SJCRH30 (cell line): ENCODE measurements at places on chromosomes 12 and 14.

DNA sequence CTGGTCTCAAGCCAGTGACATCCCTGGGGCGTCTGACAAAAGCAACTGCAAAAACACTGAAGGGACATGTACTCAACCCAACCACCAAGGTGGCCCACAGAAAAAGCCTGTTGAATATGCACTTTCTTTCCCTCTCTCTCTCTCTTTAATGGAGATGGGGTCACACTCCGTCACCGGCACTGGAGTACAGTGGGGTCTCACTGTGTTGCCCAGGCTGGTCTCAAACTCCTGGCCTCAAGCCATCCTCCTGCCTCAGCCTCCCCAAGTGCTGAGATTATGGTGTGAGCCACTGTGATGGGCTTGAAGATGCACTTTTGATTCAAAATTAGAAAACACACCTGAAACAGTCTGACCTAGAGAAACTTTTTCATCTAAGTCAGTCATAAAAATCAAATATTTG, 7.2 kb upstream of the CD27 start:
- no peak for DNase-seq

DNA sequence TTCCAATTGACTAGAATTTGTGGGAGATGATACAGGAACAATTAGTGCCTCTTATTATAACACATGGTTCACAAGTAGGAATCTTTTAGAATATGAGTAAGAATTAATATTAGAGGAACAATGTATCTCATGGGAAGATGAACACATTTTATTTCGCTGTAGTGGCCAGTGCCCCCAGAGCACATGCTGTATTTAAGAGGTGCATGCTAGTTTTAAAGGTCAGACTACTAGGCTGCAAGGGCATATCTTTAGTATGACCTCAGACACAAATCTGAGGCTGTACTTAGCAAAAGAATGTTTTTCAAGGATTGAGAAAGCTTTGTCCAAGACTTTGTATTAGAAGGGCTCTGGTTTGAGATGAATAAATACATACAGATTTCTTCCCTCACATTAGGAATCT, 586.9 kb downstream of the CCER1 start:
- no peak for DNase-seq

DNA sequence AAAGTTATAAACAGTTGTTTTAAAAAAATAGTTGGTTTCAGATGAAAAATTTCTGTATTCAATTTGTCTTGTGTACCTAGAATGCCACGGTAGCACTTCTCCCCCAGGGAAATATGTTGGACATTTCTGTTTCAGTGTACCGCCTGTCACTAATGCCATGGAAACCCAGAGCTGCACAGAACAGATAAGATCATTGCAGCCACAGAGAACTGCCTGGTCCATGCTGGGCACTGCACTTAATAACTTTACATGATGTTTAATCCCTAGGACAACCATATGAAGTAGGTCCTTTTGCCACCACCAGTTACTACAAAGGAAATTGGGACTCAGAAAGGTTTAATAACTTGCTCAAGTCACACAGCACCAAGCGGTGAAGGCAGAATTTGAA, 253.4 kb upstream of the SRRM4 start:
- no peak for DNase-seq

DNA sequence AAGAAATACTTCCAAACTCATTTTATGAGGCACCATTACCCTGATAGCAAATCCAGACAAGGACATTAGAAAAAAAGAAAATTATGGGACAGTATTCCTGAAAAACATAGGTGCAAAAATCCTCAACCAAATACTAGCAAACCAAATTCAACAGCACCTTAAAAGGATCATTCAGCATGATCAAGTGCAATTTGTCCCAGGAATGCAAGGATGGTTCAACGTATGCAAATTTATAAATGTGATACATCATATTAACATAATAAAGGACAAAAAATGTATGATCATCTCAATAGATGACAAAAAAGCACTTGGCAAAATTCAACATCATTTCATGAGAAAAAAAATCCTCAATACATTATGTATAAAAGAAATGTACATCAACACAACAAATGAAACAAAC, 162.9 kb downstream of the DUSP6 start:
- DNase-seq, result no peak

DNA sequence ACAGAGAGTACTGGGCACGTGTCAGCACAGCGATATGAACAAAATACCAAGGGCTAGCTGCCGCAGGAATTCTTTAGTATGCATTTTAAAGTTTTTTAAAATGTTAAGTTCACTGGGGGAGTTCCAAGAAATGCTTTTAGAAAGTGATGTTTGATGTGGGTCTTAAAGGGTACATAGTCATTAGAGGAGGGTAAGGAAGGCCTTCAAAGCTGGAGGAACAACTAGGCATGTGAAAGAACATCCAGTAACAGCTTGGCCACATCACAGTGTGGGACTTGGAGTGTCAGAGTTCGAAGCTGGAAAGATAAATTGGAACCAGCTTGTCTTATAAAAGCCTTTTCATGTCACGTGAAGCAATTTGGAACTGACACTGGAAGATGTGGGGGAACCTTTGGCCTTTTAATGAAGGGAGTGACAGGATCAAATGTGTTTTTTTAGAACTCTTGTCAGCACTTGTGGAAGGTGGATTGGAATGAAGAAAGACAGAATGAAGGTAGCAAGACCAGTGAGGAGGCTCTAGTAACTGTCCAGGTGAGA, 57.7 kb downstream of the WDR20 start:
- no peak for DNase-seq

GRCh38 chr12:53828598-53828997, 76.8 kb upstream of the CISTR start:
- no peak for DNase-seq

- no peak for DNase-seq
Measured at GRCh38 chr12:106709068-106709511, 65.4 kb upstream of the RIC8B start.

DNA sequence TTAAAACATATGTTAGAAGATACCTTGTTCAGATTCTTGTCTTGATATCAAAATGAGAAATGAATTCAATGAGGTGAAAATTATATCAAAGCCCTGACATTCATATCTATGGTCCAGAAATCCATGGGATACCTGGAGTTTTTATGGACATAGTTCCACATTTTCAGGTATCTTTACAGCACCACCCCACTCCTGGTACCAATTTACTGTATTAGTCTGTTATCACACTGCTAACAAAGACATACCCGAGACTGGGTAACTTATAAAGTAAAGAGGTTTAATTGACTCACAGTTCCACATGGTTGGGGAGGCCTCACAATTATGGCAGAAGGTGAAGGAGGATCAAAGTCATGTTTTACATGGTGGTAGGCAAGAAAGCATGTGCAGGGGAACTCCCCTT, 361.5 kb downstream of the PRKD1 start:
- no peak for DNase-seq

DNA sequence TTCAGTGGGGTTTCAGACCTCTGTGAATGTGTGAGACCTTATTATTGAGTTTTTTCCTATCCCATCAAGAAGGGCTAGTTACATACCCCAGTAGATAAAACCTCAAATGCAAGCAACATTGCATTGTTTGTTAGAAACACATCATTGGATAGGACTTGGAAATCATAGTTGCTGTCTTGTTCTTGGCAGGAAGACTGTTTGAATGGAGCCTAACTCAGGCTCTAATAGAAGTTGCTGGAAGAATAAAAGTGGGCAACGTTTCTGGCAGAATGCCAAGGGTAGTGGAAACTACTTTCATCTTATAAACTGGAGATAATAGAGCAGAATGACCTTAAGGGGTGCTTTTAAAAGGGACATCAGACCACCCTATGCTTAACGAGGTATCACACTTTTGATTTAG, 9.9 kb upstream of the PTHLH start:
- DNase-seq, result no peak

DNA sequence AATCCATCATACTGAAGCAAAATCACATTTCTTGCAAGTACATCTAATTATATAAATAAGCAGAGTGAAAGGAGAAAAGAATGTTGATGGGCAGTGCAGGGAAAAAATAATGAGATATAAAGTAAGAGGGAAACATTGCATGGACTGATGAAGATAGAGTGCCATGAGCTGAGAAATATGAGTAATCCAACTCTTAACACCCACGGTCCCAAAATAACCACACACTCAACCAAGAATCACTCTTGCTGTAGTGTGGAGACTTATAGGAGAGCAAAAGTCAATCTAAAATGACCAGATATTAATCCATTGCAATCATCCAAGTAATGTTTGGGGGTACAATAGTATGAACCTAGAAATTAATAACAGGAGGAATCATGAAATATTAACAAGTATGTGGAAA, 40.2 kb downstream of the MYF5 start:
- DNase-seq, result no peak

DNA sequence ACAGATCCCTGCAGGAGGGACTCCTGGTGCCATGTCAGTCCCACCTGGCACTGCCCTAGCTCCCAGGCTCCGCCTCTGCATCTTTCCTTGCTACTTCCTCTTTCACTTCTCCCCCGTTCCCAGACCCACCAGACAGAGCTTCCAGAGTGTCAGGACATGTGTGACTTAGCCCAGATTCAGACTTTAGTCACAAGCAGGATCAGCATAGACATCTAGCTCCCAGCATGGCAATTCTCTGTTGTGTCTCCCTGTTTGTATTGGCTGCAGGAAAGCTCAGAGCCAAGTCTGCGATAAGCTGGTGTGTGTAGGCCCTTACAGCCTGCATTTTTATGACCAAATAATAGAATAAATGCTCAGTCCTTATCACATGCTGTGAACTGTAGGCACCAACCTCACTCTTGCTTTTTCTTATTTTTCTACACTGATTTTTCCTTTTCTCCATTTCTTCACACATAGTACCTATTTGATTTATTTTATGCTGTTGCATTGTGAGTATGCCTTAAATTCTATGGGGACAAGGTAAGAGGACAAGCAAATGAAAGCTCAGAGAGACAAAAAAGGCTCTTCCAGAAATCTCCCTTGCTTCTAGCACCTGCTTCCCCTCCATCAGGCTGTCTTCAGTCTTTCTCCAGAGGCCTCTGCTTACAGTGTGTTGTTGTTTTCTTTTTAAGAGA, 5.9 kb downstream of the DHRS2 start:
- DNase-seq, result no peak

DNA sequence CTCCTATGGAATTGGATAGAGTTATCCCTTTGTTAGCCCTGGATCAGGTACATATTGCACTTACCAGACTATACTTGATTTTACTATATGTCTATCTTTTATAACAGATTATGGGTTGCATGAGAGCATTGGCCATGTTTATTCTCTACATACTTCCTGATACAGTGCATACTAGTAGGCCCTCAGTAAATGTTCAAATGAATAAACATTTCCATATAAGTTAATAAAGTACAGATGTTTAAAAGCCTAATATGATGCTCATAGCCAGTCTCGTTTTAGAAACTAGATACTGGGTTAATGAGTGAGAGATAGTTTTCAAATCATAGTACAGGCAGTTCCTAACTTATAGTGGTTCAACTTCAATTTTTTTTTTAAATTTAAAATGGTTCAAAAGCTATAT, 39.5 kb upstream of the TOMM20L start:
- DNase-seq, result no peak

GRCh38 chr14:104701383-104702076, 12.1 kb downstream of the INF2 start:
- DNase-seq, result no peak

DNA sequence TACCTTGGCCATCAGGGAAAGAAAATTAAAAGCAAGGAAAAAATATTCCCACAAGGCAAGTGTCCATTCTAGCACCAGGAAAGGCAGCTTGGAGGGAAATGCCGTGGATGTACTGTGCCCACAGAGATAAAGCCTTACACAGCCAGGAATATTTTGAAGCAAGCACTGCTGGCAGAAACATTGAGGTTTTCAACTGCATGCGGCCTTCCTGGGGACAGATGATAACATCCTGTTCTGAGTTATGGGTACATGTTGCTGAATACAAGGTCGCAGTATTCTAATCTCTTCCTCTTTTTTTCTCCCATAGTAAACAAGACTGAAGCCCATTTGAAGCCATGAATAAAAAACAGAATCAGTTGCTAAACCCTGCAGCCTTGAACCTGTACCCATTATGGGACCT, 197.1 kb downstream of the BTG1 start:
- no peak for DNase-seq

GRCh38 chr14:104855532-104856090, 9.5 kb upstream of the CEP170B start:
- no peak for DNase-seq

- DNase-seq, result no peak
Measured at GRCh38 chr12:94305130-94305957, 154.3 kb downstream of the CEP83 start.

DNA sequence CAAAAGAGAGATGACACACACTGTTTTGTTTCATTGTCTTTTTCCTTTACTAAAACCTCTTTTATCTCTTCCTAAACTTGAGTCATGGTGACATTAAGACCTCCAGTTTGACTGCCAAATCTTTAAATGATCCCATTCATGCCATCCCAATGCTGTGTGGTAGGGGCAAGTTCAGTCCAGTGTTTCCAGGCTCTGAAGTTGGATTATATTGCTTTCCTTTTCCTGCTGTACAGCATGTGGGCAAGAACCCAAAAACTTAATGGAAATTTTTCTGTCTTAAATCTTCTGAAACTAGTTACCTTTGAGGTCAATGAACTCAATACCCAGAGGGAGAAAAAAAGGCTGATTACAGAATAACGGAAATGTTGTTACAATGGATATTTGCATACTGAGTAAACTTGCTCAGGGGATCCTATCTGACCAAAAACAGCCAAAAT, 187.1 kb upstream of the FAR2 start:
- DNase-seq, result no peak

DNA sequence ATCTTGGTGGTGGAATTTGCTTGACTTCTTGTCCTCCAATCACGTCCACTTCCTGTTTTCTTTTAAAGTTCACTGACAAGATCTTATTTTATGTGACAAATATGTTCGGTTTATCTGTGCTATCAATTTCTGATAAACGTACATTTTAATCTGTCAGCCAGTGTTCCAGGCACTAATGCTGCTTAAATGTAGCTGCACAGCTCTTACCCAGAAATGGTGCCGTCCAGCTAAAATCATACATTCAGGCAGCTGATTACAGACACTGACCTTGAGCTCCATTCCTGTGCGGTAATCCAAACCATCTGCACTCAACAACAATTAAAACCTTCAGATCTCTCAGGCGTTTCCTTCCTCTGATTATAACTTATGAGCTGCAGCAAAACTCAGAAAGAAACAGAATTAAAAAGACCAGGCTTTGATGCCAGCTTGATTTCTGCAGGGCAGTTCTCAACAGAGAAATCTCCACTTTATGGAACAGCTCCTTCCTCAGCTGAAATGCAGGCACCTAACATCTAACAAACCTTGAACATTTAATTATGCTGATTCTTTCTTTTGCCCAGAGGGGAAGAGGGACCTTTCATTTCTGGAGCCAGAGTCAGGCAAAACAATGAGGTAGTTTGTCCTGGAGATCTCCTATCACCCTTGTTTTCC, 26.4 kb upstream of the RASSF3 start:
- peak; percentile 33 for DNase-seq

- no peak for DNase-seq
Measured at GRCh38 chr12:14190694-14191093, 174.8 kb upstream of the ATF7IP start.

- no peak for DNase-seq
Measured at GRCh38 chr12:88876857-88877256, 296.6 kb upstream of the KITLG start.
